ENCODE measurements at places on chromosomes 16 and 17. TPM values are rescaled to one million over a fixed set of nuclear protein-coding genes. Genes with fewer than 3 reads are reported as not detected.

DNA sequence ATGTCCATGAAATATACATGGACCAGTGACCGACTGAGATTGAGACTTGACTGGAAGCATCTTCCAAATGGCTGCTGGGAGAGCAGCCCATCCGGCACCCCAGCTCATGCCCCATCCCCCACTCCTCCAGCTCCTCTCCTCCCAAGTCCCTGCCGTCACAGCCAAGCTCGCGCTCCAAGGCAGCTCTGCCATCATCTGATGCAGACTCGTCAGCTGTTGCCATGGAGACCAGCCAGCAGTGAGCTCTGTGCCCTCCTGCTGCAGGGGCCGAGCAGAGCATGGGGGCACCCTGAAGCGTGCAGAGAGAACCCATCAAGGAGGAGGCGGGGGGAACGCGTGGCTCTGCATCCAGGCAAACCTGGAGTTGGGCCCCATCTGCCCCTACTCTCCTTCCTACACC is 74.5 kb upstream of the TNRC6C start:
- DNase-seq, result peak; percentile 82

The TLCD1 gene
- polyA plus RNA-seq, result 2.3 TPM

The KCNJ2 gene
- polyA plus RNA-seq, result 1.0 TPM

The CACNG4 gene
- not detected for polyA plus RNA-seq

The OR3A3 gene
- not detected for polyA plus RNA-seq
